ENCODE measurements at places on chromosomes 11 and 22.
A peak's percentile ranks its signal among the peaks of the same experiment; 100 is the strongest.

GRCh38 chr11:55793321-55793720, 2.0 kb upstream of the OR5D14 start:
- DNase-seq, result no peak

GRCh38 chr11:33857933-33858371, 33.9 kb downstream of the LMO2 start:
- peak; percentile 49 for DNase-seq

- no peak for DNase-seq
Measured at GRCh38 chr11:64734811-64735724, 8.9 kb downstream of the RASGRP2 start.

DNA sequence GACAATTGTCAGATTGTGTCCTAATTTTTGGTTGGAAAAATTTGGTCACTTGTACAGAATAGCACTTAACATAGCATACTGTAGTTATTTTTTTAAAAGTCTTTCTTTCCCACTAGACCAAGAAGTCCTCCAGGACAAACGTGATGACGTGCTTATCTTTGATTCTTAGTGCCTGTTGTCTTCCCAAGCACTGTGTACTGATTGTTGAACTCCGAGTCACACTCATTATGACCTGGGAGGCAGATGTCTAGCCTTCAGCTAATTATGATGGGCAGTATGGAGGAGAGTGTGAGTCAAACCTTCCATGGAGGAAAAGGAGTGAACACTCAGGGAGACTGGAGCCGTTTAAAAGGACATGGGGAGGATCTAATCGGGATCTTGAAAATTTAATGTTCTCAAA, 119.8 kb downstream of the SPON1 start:
- DNase-seq, result no peak

GRCh38 chr11:32358729-32359128, 76.6 kb downstream of the WT1 start:
- DNase-seq, result no peak

GRCh38 chr11:8107642-8108041, 26.6 kb downstream of the TUB start:
- DNase-seq, result no peak

GRCh38 chr22:42799461-42800405, 57.3 kb downstream of the ARFGAP3 start:
- no peak for DNase-seq

DNA sequence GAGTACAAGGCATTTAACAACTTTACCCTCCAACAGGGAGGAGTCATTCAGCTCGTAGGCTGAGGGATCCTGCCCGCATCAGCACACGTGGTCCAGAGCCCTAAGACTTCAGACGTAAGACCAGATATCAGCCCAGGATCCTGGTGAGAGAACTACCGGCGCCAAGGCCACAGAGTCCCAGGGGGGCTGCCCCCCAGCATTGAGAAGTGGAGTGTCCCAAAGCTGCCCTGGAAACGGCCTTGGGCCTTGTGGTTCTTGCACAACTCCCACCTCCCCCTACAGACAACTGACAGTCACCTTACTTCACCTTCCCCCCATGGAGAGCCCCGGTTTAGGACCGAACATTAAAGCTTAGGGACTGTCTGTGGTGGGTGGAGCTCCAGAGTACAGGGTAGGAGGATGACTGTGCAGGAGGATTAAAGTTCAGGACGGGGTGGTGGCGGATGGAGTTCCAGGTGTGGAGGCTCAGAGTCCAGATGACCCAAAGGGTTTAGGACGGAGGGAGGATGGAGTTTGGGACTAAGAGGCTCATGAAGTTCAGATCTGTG, 1.0 kb downstream of the C11orf91 start:
- no peak for DNase-seq

DNA sequence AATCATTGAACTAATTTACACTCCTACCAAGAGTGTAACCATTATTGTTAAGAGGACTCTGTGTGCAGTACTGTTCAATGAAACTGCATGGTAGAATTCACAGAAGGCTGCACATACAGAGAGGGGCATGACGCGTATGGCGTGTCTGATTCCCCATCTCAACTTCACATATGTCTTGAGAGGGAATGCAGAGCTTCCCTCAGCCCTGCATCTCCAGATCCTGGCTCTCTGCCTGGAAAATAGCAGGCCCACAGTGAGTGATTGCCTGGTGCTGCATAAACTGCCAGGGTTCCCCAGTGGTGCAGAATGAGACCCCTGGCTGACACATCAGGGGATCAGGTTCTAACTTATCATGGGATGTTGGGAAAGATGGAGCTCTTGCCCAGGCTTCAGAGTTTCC, 260.2 kb upstream of the ISX start:
- DNase-seq, result no peak

GRCh38 chr11:100687054-100687629, at the start of gene ARHGAP42:
Gene ARHGAP42 (plus strand): TSS chr11:100687288. CDS start chr11:100687679, 391 bp downstream.
- DNase-seq, result no peak

DNA sequence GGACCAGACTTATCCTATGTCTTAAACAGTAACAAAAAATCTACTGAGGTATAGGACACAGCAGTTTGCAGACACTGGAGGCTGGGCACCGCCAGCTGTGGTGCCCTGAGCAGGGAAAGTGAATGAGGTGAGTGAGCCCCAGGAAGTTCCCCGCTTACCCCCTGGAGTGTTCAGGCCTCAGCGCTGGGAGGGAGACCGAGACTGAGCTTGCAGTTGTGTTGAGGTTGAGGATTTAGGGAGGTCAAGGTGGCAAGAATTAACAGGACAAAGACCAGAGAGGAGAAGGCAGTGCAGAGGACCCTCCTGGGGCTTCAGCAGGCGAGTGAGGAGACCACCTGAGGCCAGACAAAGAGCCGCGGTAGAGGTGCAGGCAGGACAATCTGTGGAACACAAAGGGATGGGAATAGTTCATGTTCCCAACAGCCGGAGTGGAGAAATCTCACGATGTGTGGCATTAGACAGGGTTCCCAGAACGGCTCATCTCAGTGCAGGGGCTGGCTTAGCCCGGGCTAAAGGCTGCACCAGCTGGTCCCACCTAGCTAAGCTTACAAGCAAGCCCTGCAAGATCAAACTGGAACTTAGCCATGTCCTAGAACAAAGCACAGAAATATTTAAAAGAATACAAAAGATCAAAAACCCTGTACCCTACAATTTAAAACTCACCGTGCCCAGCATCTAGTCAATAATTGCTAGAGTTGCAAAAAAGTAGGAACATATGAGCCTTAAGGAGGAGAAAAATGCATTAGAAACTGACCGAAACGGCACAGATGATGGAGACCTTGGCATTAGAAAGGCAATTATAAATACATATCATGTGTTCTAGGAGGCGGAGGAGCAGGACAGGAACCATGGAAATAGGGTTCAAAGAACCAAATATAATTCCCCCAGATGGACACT, 47.4 kb upstream of the PITPNB start:
- no peak for DNase-seq

GRCh38 chr11:133937468-133937867, 19.3 kb downstream of the IGSF9B start:
- no peak for DNase-seq
